ENCODE measurements at places on chromosomes 12 and 14. TPM values are rescaled to one million over a fixed set of nuclear protein-coding genes. Genes with fewer than 3 reads are reported as not detected.

GRCh38 chr12:97943359-97943758 is 480.8 kb downstream of the RMST start:
- ATAC-seq: no peak

The PRH2 gene
- total RNA-seq: not detected

DNA sequence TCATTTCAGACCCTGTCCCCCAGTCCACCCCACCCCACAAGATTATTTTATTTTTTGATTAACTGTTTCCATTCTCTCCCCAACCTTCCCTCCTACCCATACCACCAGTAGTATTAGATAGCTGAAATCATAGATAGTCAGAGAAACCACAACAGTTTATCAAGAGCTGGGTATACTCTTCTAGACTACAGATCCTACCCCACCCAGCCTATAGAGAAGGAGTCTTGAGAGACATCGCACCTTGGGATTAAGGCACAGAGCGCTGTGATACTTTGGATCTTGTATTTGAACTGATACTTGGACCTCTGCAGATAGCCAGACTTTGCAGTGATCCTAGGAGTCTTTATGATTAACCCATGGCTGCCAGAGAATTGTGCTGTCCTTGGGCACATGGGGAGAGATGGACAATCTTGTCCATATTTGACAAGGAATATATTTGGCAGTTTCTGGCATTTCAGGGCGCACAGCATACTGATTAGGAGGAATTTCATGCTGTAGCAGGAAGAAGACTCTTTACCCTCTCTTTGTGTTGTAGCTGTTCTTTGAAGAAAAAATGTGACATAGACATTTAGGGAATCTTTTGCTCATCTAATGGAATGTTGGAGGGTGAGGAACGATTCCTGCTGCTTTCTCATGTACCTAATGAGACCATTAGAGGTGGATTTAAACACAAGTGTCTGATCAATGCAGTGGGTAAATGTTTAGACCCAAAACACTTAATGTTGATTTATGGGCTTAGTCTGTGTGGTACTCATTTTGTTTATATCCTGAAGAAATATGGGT is 982 bp downstream of the RBMS2 start:
- ATAC-seq: no peak

DNA sequence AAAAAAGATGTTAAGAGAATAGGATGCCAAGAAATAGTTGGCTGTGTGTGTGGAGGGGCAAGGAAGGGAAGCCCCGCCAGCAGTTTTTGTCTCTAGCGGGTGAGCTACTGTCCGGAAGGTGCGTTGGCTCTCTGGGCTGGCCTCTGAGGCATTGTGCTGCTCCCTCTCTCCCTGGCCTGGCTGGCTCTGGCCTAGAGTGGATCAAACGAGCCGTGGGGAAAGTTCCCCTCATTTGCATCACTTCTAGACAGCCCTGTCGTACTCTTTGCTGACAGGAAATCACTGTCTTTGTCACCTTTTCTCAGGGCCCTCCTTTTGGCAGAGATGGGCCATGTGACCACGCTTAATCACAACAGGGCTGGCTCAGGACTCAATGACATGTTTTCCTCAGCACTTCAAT is 236.1 kb upstream of the NPAS3 start:
- peak; percentile 63 for ATAC-seq

DNA sequence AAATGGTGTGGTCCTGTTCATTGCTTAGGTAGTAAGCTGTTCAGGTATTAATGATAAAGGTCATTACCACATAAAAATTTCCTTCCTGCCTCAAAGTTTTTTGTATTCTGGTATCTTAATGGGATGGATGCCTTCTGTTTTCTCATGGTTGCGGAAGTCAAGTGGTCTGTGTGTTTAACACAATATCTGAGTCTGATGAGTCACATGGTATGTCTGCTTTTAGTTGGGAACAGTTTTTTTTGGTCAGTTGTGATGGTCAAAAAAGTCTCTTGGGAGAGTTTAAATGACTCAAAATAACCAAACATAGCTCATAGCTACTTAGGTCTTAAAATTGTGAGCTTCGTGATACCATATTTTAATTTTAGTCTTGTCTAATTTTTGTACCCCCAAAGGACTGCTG is 40.7 kb downstream of the STK38L start:
- no peak for ATAC-seq

The DAO gene
- total RNA-seq: not detected

DNA sequence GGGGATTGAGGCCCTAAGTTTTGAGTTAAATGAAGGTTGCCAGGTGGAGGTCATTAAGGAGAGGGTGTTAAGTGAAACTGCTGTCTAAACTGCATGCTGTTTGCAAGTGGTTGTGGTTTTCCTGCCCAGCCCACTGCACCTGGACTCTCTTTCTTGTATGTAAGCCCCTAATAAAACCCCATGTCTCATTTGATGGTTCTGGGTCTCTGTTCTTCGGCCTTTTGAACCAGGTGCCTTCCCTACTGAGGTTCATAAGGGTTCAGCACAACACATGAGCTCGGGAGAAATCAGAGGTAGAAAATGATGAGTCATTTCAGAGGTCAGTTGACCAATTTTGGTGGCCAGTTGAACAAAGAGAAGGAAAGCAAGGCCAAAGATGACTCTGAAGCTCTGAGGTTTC is 382.5 kb downstream of the RPS29 start:
- no peak for ATAC-seq

GRCh38 chr14:105309371-105309770 is 5.2 kb upstream of the PACS2 start:
- ATAC-seq: no peak

GRCh38 chr12:30026621-30027234 is 243.0 kb upstream of the TMTC1 start:
- no peak for ATAC-seq

The ETFRF1 gene
- total RNA-seq: 47.5 TPM
